ENCODE measurements at places on chromosomes 7 and 10. TPM values are rescaled to one million over a fixed set of nuclear protein-coding genes. Genes with fewer than 3 reads are reported as not detected.

- no peak for DNase-seq
These were observed 181.2 kb downstream of the BBS9 start for GRCh38 chr7:33310546-33310945.

- DNase-seq = no peak
These were observed 10.2 kb upstream of the EFCAB10 start for GRCh38 chr7:105591522-105591921.

DNA sequence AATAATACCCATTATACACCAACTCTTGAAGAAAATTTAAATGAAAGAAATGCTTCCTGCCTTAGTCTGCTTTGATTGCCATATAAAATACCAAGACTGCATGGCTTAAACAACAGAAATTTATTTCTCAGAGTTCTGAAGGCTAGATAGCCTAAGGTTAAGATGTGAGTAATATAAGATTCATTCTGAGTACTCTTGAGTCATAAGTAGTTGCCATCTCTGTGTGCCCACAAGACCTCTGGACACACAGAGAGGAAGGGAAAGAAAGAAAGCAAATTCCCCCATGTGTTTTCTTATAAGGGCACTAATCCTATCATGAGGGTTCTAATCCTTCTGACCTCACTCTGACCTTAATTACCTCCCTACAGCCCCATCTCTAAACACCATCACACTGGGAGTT lies 201.2 kb downstream of the PTN start:
- peak; percentile 20 for DNase-seq

- peak; percentile 68 for DNase-seq
These were observed 3.7 kb downstream of the AGR2 start for GRCh38 chr7:16801111-16801542.

GRCh38 chr10:44312401-44312800 lies 72.5 kb downstream of the CXCL12 start:
- DNase-seq = no peak

- no peak for DNase-seq
These were observed 57.4 kb downstream of the MAP3K8 start for GRCh38 chr10:30491204-30491915.

DNA sequence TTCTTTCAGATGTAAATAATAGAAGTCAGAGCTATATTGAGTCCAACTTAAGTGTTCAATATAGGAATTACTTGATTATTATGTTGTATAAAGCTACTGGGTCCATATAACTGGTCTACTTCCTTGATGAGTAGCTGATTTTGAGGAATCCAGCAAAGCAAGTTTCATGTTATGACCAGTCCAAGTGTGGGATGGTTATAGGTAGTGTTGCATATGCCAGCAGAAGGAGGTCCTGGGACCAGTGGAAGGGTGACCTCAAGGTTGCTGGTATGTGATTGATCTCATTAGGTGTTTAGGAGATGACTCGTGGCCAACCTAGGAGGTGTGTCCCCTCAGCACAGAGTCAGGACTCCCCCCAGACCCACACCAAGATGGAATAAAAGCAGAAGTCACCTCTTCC lies 551.5 kb downstream of the KCNMA1 start:
- no peak for DNase-seq

- no peak for DNase-seq
These were observed 533.1 kb downstream of the KCNMA1 start for GRCh38 chr10:77104459-77104980.

DNA sequence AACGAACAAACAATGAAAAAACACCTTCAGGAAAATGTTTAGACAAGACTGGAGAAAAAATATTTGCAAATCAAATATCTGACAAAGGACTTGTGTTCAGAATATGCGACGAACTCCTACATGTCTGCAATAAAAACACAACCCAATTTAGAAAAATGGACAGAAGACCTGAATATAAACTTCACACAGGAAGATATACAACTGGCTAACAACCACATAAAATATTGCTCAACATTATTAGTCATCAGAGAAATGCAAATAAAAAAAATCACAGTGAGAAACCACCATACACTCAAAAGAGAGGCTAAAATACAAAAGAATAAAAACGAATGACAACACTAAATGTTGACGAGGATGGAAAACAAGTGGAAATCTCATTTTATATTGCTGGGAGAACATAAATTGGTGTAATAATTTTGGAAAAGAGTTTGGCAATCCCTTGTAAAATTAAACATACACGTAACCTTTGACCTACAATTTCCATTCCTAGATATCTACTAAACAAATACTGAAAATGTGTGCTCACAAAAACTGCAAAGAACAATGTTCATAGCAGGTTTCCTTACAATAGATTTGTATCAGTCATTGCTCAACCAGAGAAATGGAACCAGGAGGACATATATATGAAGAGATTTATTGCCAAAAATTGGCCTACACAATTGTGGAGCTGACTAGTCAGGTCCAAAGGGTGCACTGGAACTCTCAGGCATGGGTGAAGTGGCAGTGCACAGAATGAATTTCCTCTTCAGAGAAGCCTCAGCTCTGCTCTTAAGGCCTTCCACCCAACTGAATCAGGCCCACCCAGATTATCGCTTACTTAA lies 82.9 kb upstream of the OGDHL start:
- peak; percentile 47 for DNase-seq

GRCh38 chr7:32259931-32260596 lies 189.9 kb upstream of the PDE1C start:
- DNase-seq = no peak

DNA sequence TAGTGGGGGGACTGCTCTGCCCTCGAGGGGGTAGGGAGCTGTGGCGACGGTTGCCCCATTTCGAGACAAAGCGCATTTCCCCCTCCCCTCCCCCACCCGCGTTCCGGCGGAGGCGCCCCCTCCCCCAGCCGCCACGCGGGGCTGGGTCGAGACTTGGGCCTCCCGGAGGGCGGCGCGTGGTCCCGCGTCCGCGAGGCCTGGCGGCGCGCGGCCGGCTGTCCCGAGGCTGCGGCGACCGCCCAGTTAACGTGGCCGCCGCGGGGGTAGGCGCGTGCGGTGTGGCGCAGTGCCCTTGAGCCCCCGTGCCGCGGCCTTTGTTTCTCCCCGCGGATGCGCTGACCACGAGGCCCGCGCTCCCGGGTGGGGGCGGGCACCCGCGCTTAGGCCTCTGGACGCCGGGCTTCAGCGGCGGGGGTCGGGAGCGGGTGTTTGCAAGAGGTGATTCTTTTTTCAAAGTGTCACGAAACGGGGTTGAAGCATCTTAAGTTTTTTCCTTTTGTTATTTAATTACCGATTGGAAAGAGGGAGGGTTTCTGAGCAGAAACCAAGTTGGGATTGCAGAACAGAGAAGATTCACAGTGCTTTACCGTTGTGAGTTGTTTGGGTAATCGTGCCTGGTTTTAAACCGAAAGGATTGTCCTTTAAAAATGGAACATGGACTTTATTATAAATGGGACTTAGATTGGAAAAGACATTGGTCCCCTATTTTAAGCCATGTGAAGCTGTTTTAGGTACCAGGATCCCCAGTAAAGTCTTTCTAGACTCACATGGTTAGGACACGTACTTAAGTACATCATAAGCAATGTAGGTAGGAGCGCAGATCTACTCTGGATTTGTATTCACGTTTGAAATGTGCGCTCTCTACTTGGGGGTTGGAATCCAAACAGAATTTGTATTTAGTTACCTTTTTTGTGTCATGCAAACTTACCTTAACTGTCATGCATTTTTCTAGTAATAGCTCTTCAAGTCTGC lies 760 bp downstream of the CBX3 start:
- no peak for DNase-seq

- no peak for DNase-seq
These were observed 42.4 kb downstream of the TBATA start for GRCh38 chr10:70742537-70743429.

GRCh38 chr7:128434413-128435326 lies 21.0 kb upstream of the HILPDA start:
- DNase-seq = no peak

- no peak for DNase-seq
These were observed 356.2 kb downstream of the PLXNA4 start for GRCh38 chr7:132220060-132220459.

The OR2A1 gene
- not detected for total RNA-seq

The CYP2E1 gene
- 1.6 TPM for total RNA-seq

The EXOC6 gene
- 37.7 TPM for total RNA-seq

The LMBR1 gene
- 53.4 TPM for total RNA-seq

The AKR1B15 gene
- total RNA-seq = 1.4 TPM

The ANKRD1 gene
- total RNA-seq = 8.2 TPM

The SUV39H2 gene
- total RNA-seq = 16.3 TPM

The GNG11 gene
- total RNA-seq = 66.1 TPM

The CFAP69 gene
- total RNA-seq = 4.3 TPM

The BMI1 gene
- 44.4 TPM for total RNA-seq
